ENCODE measurements at places on chromosomes 11 and 22.

GRCh38 chr22:19641983-19642451, 72.3 kb upstream of the SEPTIN5 start:
- no peak for DNase-seq

DNA sequence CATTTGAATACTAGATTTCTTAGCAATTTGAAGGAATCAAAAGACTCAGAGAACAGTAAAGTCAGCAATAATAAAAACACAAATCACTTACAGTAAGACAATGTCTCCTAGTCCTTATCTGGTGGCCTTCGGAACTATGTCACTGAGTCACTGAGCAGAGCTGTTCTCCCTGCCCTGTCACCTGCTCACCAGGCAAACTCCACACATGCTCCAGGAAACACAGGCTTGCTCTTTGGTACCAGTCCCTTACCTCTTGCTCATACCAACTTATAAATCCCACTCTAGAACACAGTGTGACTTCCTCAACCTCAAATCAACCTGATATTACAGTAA, 81.1 kb upstream of the CHRM4 start:
- no peak for DNase-seq

DNA sequence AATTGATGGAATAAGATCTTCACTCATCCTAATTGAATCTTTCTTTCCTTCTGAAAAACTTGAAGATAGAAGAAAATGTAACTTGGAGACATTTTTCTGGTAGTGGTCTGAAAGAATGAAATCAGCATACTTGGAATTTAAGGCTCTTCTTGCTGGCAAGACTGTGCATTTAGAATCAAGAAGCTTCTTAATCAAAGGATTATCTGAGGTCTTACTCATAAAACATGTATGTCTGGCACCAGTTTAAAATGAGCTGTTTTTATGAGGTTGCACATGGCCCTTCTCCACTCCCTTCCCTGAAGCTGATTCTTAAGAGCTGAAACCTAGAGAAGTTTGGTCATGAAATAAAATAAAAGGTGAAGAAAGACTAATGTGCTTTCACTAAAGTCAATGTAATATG, 77.3 kb downstream of the ARHGEF12 start:
- peak; percentile 89 for DNase-seq

GRCh38 chr11:2428322-2428795, 16.0 kb downstream of the TRPM5 start:
- DNase-seq: peak; percentile 55

DNA sequence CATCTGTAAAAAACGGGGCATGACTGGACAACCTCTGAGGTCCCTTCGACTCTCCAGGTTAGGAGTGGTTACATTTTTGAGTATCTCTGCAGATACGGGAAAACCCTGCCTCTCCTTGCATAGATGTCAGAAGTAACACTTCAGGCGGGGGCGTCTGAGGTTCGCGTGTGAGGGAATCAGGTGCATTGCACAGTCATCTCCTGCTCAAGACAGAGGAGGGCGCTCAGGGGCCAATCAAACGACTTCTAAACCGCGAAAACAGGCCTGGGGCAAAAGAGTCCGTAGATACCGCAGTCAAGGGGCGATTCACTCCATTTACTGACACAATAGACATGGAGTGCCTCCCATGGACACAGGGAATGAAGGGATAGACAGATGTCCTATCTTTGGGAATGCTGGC, 31.7 kb downstream of the KIRREL3 start:
- DNase-seq: peak; percentile 29

GRCh38 chr11:116379185-116379828, 393.5 kb downstream of the BUD13 start:
- peak; percentile 6 for DNase-seq

DNA sequence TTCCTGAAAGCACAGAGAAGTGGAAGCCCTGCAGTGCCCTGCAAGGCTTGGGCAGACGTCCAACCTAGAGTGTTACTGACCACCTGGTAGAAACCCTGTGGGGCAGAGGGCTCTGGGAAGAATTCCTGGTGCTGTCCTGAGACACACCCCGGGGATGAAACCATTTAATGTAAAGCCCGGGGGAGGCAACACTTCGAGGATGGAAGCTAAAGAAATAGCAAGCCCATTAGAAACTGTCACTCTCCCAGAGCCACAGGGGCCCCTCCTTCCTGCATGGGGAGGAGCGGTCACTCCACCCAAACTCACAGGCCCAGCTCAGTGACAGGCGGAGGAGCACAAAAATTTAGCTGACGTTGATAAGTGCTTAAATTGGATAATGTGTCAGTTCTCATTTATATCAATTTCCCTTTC, 57.6 kb downstream of the NRXN2 start:
- no peak for DNase-seq

DNA sequence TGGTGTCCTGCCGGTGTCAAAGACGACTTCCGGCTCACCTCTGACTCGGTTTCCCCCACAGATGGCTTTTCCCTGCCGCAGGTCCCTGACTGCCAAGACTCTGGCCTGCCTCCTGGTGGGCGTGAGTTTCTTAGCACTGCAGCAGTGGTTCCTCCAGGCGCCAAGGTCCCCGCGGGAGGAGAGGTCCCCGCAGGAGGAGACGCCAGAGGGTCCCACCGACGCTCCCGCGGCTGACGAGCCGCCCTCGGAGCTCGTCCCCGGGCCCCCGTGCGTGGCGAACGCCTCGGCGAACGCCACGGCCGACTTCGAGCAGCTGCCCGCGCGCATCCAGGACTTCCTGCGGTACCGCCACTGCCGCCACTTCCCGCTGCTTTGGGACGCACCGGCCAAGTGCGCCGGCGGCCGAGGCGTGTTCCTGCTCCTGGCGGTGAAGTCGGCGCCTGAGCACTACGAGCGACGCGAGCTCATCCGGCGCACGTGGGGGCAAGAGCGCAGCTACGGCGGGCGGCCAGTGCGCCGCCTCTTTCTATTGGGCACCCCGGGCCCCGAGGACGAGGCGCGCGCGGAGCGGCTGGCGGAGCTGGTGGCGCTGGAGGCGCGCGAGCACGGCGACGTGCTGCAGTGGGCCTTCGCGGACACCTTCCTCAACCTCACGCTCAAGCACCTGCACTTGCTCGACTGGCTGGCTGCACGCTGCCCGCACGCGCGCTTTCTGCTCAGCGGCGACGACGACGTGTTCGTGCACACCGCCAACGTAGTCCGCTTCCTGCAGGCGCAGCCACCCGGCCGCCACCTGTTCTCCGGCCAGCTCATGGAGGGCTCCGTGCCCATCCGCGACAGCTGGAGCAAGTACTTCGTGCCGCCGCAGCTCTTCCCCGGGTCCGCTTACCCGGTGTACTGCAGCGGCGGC, 5.5 kb downstream of the B3GNT6 start:
- DNase-seq: peak; percentile 43

GRCh38 chr11:110747531-110747930, 35.3 kb upstream of the ARHGAP20 start:
- peak; percentile 15 for DNase-seq

DNA sequence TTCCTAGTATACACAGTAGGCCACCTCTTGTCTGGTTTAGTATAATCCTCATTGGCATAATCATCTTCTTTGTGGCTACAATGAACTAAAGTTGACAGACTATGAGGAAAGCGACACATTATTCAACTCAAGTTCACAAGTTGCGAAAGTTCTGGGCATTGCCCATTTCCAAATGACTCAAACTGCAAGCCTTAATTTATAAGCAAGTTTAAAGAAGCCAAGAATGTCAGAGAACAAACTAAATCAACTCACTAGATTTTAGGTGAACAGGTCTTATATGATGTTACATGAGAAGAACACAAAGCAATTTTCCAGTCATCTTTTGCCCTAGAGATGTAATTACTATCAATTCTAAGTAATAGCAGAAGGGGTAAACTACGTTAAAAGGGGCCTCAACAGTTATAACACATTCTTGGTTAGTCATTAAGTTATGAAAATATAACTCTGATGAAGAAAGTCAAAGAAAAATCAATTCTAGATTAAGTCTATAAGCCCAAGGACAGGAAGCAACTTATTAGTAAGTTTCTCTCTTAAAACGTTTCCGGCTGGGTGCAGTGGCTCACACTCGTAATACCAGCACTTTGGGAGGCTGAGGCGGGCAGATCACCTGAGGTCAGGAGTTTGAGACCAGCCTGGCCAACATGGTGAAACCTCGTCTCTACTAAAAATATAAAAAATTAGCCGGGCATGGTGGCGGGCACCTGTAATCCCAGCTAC, 21.5 kb downstream of the PICALM start:
- DNase-seq: peak; percentile 69

- peak; percentile 43 for DNase-seq
These were observed 16.3 kb downstream of the HTR3A start for GRCh38 chr11:113991170-113991569.

DNA sequence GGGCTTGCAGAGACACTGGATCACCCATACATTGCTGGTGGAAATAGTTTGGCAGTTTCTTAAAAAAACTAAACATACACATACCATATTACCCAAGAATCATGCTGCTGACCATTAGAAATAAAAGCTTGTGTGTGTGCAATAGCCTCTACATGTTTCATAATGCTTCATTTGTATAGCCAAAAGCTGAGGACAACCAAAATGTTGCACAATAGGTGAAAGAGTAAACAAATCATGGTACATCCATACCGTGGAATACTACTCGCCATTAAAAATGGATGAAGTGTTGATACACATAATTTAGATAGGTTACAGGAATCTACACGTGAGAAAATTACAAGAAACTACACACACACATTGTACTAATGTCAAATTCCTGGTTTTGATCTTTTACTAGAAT, 6.5 kb downstream of the KBTBD3 start:
- DNase-seq: no peak

All from EH (cell line).